ENCODE measurements at places on chromosomes 4 and X. TPM values are rescaled to one million over a fixed set of nuclear protein-coding genes. Genes with fewer than 3 reads are reported as not detected.

GRCh38 chrX:103467887-103468286, 51.4 kb downstream of the RAB40A start:
- peaks cover 17% of the 10 kb centered on the region for H3K27me3 ChIP-seq
- H3K4me3 ChIP-seq = no peak overlapping the region
- peaks cover 10% of the 10 kb centered on the region for H3K4me1 ChIP-seq
- DNase-seq = no peak

- H3K27ac ChIP-seq = no peak overlapping the region
- peak; percentile 49 for DNase-seq
- H3K36me3 ChIP-seq = no peaks in the 10 kb centered on the region
- H3K27me3 ChIP-seq = no peaks in the 10 kb centered on the region
- H3K4me1 ChIP-seq = peaks cover 5% of the 10 kb centered on the region
These were observed 9.4 kb downstream of the UVSSA start for GRCh38 chr4:1356181-1356998.

DNA sequence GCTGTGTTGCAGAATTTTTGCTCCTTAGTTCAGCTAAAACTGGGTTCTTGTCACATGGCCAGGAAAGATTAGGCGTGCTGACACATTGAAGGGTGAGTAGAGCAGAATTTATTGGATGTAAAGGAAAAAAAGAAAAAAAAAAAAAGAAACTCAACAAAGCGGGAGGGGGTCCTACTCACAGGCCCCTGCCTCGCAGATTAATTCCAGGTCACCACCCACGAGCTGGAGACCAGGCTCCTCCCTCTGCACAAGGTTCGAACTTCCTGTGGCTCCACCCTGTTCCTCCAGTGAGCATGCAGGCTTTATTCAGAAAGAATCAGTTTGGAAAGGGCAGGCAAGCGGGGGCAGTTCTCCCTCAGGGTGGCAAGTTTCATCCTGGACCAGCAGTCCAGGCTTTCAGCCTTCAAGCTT, 17.1 kb downstream of the MGST2 start:
- H3K27me3 ChIP-seq = no peaks in the 10 kb centered on the region
- no peak overlapping the region for H3K27ac ChIP-seq
- H3K4me1 ChIP-seq = peaks cover 7% of the 10 kb centered on the region
- no peak overlapping the region for H3K4me3 ChIP-seq
- no peak for DNase-seq
- peaks cover 4% of the 10 kb centered on the region for H3K36me3 ChIP-seq

Gene LNX1
- not detected for total RNA-seq

DNA sequence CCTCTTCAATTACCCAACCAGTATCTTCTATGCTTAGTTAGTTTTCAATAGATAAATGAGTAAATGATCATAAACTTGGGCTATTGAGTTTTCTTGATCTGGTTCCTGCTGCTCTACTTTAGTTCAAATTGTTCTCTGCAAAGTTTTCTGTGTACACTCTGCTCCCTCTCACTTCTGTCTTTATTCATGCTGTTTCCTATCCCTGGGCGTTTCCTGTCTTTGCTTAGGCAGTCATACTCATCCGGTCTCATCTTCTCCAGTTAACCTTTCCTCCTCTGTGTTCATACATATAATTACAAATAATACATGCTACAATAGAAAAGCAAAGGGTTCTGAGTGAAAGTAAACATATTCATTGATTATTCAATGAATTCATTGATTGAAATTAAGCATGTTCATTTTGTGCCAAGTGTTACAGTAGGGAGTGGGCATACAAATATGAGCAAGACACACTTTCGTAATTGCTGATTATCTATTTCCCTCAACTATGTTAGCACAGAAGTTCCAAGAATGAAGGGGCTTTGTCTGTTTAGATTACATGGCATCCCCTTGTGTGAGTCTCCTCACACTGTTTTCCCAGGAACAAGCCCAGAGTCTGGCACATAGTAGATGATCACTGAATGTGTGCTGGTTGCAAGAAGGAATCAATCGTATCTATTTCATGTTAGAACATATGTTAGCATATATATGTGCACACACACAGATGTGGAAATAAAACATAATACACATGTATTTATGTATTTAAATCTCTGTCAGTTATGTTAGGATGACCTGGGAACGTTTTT, 1.1 kb downstream of the RAB39B start:
- H3K4me1 ChIP-seq = peaks cover 16% of the 10 kb centered on the region
- no peak for DNase-seq
- peak overlapping the region; percentile 71 for H3K4me3 ChIP-seq
- H3K27ac ChIP-seq = peak overlapping the region; percentile 14
- no peaks in the 10 kb centered on the region for H3K27me3 ChIP-seq
